T-cell (primary cell): ENCODE measurements at places on chromosomes 7 and 10.

DNA sequence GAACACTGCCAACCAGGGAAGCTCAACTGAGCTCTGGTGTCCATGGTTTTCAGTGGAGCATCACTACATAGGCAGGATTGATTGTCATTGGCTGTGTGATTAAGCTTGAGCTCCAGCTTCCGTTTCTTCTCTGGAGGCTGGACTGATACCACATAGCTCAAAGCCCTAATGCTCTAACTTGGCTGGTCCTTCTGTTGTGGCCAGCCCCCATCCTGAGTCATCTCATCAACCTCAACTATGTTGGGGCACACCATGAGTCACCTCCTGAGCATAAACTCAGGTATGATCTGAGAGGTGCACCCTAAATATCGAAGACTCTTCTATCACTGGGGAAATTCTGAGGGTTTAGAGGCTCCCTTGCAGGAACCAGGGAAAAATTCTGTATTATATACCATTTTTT, 114.5 kb upstream of the INHBA start:
- no peak for DNase-seq

- no peak for DNase-seq
These were observed 16.3 kb downstream of the CUBN start for GRCh38 chr10:17113346-17113745.

DNA sequence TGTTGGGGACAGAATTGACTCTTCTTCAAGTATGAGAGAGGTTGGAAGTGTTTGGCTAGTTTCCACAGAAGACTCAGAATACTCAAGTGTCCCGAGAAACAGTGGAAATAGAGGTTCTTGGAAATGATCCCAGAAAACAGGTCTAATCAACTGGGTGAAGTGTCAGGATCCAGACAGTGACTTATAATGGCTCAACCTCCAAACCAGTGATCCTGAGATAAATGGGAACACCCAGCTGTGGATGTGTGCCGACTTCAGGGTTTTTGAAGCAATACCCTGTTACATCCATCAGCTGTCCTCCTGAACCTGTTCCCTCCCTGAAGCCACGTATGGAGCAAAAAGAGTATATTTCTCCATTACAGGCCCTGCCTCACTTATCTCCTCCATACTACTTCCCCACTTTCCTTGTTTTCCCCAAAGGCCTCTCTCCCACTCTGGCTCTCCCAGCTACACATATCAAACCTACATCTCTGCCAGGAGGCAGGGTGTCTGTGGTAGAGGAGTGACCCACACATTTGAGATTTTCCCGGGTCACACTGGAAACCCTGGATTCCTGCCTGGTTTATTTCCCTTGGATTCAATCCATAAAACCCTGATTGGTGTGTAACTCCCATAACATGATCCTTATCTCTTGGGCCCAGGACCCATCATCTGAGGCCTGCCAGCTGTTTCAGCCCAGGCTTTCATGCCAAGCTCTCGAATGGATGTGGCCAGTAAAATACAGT, 17.6 kb upstream of the ELOVL3 start:
- no peak for DNase-seq

GRCh38 chr7:71300603-71301002, 168.7 kb downstream of the GALNT17 start:
- DNase-seq: no peak

DNA sequence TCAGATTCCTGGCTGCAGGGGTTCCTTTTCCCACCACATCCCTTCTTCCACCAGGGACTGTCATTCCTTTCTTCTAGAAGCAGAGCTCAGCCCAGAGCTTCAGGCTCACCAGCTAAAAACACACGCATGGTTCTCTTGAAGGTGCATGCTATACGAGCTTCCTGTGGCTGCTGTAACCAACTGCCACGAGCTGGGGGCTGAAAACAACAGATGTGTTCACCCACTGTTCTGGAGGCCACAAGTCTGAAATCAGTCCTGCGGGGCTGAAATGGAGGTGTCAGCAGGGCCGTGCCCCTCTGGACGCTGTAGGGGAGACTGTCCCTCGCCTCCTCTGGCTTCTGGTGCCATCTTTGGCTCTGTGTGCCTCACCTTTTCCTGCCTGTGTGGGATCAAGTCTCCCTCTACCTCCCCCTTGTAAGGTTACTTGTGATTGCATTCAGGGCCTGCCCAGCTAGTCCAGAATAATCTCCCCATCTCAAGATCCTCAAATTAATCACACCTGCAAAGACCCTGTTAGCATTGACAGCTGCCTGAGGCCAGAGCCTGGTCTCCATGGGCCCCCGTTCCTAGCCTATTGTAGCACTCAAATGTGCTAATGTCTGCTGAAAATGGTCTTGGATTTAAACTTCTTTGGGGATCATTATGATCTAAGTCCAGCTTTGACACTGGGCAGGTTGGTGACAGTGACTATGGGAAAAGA, 13.7 kb downstream of the RAB19 start:
- DNase-seq: no peak

- DNase-seq: no peak
These were observed 73.4 kb upstream of the INSIG1 start for GRCh38 chr7:155224116-155224811.

DNA sequence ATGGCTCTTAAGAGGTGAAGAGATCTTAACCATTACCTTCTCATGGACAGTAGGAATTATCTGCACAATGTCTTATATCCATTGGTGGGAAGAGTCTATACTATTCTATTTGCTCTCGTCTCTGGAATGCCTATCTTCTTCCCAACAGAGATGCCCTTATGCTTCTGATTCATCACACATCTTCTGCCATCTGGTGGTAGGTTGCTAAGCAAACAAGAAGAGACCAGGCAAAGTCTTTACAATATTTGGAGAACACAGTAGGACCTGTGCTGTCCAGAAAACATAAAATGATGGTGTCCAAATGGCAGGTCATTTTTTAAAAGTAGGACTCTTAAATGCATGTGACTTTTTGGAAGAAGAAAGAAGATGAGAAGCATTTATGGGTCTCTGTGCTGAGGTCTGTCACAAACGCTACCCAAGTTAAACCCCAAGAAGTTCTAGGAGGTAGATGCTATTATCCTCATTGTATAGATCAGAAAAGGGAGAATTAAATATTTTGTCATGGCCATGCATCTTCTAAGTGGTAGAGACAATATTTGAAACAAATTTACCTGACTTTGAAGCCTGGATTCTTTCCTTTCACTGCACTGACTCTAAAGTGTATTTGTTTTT, 67.8 kb upstream of the NXPH1 start:
- no peak for DNase-seq
